ENCODE measurements at places on chromosomes 4 and X.

DNA sequence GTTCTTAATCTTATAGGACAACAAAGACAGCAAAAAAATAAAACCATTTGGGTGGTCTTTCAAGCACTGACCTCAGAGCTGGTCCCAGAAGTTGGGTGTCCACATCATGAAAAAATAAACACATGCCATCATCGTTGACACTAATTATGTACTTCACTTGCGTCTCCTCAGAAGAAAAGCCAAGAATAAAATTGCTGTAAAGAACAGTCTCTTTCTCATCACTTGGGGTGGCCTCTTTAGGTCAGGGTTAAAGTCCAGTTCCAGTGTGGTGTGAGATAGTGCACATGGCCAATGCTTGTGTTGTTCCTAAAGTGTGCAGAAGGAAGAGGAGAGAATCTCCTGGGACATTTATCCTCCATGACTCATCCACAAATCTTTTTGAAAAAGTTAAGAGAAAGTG lies 49.5 kb upstream of the IBSP start:
- no peak for DNase-seq

DNA sequence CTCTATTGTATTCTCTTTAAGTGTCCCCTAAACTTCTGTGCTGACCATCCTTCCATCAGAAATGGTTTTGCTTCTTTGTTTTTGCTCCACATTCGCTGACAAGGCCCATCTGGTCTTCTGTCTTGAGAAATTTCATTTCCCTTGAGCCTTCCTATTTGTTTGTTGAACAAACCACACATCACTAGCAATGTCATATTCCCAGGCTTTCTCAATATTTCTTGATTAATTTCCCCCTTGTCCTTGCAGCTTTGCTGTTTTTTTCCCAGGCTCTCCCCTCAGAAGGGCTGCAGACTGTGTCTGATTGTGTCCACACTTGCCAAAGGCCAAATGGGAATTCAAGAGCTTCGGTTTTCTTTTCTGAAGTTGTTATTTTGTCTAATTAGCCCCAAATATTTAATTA lies 158.9 kb downstream of the MID1IP1 start:
- DNase-seq, result no peak

- no peak for DNase-seq
Measured at GRCh38 chrX:120797188-120797851, 78.3 kb downstream of the CT47B1 start.

- no peak for DNase-seq
Measured at GRCh38 chr4:68962868-68963267, 11.3 kb upstream of the UGT2A3 start.

- DNase-seq, result no peak
Measured at GRCh38 chr4:6548201-6548881, 26.6 kb upstream of the MAN2B2 start.

DNA sequence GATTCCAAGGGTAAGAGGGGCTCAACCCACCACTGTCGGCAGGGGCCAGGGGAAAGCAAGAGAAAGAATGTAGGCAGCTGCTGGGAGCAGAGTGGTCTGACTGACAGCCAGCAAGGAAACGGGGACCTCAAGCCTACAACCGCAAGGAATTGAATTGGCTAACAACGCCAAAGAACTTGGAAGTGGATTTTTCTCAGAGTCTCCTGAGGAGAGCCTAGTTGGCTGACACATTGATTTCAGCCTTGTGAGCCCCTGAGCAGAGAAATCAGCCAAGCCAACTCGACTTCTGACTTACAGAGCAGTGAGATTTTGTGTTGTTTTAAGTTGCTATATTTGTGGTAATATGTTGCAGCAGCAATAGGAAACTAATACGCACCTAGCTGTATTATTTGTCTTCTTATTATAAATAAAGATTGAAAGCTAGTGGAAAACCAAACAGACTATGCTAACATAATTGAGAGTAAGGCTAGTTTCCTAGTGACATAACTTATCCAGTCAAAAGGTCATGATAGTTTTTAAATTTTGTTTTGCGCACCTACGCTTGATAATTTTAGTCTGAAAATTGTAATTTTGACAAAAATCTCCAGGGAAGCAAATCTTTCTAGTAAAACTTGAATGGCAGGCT lies 145.8 kb upstream of the HCCS start:
- no peak for DNase-seq

DNA sequence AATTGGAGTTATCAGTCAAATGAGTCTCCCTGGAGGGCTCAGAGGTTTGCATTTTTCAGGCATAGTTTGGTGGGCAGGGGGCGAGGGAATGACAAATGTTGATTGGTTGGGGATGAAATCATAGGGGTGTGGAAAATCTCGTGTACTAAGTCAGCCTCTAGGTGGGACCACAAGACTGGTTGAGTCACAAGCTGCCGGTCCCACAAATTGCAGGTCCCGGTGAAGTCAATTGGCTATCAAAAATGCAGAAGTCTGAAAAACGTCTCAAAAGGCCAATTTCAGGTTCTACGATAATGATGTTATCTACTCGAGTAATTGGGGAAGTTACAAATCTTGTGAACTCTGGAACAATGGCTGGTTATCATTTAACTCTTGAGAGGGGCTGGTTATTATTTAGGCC lies 98.8 kb upstream of the DHX15 start:
- DNase-seq, result no peak

- DNase-seq, result no peak
Measured at GRCh38 chrX:100494646-100495370, 84.7 kb upstream of the PCDH19 start.
